ENCODE measurements at places on chromosomes 11 and 22.

DNA sequence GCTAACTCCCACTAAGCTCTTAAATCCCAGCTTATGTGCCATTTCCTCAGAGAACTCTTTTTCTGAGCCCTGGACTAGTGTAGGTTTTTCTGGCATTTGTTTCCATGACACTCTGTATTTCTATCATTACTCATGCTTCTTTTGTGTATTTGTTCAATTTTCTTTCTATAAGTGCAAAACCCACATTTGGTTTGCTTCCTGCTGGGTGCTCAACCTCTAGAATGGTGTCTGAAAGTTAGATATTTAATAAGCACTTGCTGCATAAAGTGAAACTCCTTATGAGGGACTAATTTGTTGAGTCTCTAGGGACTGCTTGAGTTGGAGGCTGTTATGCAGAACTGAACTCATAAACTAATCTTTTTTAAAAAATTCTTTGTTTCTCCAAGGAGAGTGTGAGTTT lies 68.6 kb downstream of the SYT9 start:
- DNase-seq, result no peak

DNA sequence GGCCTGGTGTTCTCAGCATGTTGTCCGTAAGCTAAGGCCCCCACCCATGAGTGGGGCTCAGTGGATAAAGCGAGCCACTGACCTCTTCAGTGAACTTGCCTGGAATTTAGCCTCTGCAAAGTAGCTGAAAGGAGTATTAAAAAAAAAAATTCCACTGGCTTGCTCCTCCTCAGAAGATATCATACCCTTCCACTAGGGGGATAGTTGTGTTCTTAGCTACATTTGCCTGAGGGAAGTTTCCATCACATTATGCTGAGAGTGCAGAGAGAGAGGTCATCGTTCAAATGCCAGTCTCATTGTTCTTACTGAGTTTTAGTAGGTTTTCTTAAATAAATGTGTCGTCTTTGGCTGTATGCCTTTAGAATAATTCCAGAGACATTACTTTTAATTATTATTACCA lies 879.7 kb downstream of the JRKL start:
- no peak for DNase-seq

GRCh38 chr11:87076260-87076783 lies 38.6 kb downstream of the TMEM135 start:
- no peak for DNase-seq

- DNase-seq, result no peak
Measured at GRCh38 chr11:86201371-86201884, 43.1 kb upstream of the EED start.

Measured in stimulated activated CD4-positive, alpha-beta T cell treated with anti-CD3 and anti-CD28 coated beads, Interleukin-2, amount 100 ng/mL, for 4 hours (primary cell).